Effector CD8-positive, alpha-beta T cell (primary cell): ENCODE measurements at places on chromosomes 12 and 14.
A peak's percentile ranks its signal among the peaks of the same experiment; 100 is the strongest.

GRCh38 chr14:102544046-102544746 lies 34.6 kb upstream of the ANKRD9 start:
- DNase-seq, result no peak

GRCh38 chr12:122023339-122024131 lies 1.9 kb downstream of the BCL7A start:
- no peak for DNase-seq

GRCh38 chr14:68940614-68941185 lies 38.4 kb downstream of the ACTN1 start:
- no peak for DNase-seq

DNA sequence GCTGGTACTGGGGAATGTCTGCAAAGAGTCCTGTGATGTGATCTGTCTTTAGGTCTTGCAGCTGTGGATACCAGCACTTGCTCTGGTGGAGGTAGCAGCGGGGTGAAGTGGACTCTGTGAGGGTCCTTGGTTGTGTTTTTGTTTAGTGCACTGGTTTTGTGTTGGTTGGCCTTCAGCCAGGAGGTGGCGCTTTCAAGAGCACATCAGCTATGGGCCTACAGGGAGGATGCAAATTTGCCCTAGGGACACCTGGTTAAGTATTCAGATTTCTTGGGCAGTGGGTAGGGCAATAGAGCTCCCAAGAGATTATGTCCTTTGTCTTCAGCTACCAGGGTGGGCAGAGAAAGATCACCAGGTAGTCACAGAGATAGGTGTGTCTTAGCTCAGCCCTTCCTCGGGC lies 63.8 kb downstream of the PTGER2 start:
- DNase-seq, result no peak

DNA sequence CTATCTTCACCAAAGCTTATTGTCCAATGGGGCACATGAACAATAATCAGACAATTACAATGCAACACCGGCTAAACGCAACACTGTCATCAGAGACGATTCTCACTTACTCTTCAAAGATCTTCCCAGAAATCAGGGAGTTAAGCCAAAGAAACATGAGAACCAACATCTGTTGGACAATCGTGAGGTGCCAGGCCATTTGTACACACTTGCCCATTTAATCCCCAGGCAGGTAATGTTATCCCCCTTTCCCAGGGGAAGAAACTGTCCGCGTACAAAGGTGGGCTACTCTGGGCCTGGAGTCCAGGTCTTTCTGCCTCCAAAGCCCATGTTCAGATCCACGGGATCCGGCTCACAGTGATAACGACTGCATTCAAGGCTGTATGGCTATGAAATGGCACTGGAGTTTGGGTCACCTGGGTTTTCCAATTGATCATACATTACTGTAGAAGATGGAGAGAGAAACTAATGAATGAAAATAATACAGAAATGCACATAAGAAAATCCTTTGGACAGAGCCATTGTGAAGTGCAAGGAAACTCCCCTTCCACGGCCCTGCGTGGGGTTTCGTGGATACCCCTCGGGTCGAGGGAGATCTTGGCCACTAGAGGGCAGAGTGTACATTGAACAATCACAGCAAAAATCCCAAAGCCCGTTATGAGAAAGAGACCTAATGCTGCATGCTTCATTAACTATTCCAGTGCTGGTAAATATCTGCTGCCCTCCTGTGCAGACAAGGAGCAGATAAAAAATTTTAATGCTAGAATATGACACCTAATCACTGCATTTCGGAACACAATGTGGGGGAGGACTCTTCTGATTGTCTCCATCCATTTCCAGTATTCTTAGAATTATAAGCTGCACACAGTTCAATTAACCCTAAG lies 111.4 kb downstream of the EGLN3 start:
- DNase-seq, result peak; percentile 10

GRCh38 chr14:67820428-67820971 lies 921 bp downstream of the RAD51B start:
- no peak for DNase-seq

GRCh38 chr12:100395811-100396210 lies 38.9 kb downstream of the SLC17A8 start:
- no peak for DNase-seq

GRCh38 chr12:68612202-68612601 lies 1.5 kb downstream of the RAP1B start:
- DNase-seq, result no peak

DNA sequence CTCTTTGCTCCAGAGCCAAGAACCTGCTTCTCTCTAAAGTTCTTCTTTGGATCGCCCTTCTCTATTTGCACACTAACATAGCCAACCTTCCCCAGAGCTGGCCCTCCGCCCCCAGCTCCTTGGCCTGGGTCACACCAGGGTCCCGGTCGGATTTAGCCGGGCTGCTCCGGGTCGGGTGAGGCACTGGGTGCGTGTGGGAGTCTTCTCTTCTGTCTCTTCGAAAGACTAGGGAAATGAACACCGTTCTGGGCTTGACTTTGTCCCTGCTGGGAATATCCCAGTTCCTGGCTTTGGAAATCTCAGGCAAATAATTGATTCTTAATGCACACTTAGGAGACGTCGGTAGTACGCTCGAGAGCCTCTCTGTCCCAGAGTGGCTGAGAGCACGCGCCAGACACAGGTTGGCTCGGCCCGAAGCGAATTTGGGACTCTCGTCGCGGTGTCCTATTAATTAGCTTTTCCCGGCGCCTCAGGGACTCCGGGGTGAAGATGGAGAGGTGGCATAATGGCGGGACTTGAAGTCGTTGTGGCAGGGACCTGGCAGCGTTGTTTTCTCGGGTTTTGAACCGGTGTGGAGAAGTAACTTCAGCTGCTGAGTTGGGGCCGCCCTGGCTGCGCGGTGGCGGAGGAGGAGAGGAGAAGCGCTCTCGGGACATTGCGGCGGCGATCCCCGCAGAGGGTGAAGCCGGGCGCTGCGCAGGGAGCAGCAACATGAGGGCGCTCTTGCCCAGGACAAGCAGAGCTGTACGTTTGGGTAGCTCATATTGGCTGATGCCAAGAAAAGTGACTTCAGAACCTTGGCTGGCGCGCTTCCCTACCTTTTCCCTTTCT lies 7.5 kb downstream of the FOXG1 start:
- DNase-seq, result no peak

GRCh38 chr12:26566675-26567074 lies 266.3 kb downstream of the ITPR2 start:
- no peak for DNase-seq

- no peak for DNase-seq
Measured at GRCh38 chr12:27583981-27584380, 60.0 kb downstream of the PPFIBP1 start.

- no peak for DNase-seq
Measured at GRCh38 chr14:105085766-105086165, 20.5 kb upstream of the GPR132 start.

- DNase-seq, result no peak
Measured at GRCh38 chr14:38887696-38888095, 215.3 kb downstream of the SEC23A start.

DNA sequence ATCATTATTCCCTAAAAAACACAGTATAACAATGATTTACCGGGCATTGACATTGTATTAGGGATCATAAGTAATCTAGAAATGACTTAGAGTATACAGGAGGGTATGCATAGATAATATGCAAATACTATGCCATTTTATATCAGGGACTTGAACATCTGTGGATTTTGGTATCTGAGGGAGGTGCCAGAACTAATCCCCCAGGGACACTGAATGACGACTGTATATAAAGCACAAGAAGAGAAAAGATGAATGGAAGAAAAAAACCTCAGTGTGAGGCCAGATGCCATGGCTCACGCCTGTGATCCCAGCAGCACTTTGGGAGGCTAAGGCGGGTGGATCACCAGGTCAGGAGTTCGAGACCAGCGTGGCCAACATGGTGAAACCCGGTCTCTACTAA lies 25.5 kb upstream of the COX6A1 start:
- DNase-seq, result no peak

DNA sequence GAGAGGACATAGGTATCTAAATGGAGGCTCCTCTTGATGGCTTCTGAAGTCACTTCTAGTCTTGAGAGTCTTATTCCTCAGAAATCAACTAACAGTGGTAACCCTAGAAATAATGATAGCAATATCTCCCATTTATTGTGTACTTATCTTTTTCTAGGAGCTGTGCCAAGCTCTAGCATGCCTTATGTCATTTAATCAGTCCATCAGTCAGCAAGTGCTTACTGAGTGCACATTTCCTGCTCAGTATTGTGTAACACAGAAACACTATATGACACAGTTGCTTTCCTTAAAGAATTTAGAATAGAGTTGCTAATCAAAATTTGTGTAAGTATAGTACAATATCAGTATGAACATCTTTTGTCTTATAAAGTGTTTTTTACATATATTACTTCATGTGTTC lies 36.6 kb downstream of the KRT76 start:
- DNase-seq, result no peak

DNA sequence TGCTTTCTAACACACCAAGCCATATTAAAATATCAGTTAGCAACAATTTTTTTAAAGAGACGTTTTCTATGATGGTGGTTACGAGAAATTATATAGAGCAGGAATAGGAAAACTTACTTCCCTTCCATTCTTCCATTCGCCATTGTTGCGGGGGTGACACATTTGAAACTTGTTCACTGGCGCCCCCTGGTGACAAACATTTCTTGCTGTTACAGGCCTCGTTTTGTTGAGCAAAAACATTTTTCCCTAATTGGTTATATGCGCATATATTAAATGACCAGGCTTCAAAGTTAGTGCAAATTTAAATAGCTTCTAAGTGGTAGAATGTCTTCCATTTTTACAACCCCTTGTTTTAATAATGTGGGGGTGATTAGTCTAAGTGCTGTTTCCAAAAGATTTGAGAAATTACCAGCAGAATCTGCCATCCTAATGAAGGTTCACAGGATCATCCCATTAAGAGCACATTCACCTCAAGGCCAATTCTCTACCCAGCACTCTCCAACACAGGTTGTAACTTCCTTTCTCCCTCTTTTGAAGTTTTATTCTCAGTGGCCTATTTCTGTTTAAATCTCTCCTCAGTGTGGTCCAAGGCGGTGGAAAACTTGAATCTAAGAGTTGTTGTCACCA lies 1124.7 kb downstream of the FLRT2 start:
- DNase-seq, result no peak

GRCh38 chr12:27498149-27498548 lies 25.9 kb upstream of the PPFIBP1 start:
- no peak for DNase-seq

DNA sequence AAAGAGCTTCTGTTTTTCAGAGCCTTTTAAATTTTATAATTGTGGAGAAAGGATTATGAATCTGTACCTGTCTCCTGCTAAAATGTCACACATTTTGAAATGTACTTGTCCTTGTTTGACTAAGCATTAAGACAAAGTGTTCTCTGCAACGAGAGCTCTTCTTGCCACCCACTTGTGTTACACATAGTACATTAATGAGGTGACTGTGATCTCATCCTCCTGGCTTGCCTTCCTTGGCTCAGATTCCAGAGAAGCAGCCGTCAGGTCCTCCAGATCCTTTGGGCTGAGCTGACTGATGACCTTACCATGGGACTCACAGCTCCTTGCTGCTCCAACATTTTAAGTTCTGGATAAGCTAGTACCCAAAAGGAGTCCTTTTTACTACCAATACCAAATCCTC lies 81.4 kb downstream of the BBS10 start:
- no peak for DNase-seq

DNA sequence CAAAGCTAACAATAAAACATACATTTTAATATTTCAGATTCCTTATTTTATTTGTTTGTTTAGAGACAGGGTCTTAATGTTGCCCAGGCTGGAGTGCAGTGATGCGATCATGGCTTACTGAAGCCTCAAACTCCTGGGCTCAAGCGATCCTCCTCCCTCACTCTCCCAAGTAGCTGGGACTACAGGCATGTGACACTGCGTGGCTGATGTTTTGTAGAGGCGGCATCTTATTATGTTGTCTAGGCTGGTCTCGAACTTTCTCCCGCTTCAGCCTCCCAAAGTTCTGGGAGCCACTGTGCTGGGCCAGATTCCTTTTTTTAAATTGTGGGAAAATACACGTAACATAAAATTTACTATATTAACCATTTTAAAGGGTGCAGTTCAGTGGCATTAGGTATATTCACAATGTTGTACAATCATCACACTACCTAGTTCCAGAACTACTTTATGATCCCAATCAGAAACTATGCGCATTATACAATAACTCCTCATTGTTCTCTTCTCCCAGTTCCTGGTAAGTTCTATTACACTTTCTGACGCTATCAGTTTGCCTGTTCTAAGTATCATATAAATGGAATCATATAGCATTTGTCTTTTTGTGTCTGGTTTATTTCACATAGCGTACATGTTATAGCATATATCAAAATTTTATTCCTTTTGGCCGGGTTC lies 40.3 kb downstream of the ADIPOR2 start:
- DNase-seq, result no peak

DNA sequence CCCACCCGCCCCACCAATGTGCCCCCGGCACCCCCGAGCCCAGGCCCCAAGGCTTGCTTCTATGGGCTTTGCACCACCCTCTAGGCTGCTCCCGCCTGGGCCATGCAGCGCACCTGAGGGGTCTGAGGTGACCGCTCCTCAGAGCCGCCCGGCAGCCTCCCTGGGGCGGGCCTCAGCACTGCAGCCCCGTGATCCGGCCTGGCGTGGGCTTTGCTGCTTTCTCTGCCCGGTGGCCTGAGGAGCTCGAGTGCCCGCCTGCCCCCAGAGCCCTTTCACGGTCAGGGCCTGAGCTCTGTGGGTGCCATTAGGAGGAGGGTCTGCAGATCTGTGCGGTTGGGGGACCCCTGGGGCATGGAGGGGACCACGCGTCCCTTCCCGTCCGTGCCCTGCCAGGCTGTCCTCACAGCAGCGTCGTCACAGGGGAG lies 6.2 kb downstream of the MTA1 start:
- no peak for DNase-seq

- DNase-seq, result no peak
Measured at GRCh38 chr12:45231515-45232145, 15.7 kb downstream of the ANO6 start.

DNA sequence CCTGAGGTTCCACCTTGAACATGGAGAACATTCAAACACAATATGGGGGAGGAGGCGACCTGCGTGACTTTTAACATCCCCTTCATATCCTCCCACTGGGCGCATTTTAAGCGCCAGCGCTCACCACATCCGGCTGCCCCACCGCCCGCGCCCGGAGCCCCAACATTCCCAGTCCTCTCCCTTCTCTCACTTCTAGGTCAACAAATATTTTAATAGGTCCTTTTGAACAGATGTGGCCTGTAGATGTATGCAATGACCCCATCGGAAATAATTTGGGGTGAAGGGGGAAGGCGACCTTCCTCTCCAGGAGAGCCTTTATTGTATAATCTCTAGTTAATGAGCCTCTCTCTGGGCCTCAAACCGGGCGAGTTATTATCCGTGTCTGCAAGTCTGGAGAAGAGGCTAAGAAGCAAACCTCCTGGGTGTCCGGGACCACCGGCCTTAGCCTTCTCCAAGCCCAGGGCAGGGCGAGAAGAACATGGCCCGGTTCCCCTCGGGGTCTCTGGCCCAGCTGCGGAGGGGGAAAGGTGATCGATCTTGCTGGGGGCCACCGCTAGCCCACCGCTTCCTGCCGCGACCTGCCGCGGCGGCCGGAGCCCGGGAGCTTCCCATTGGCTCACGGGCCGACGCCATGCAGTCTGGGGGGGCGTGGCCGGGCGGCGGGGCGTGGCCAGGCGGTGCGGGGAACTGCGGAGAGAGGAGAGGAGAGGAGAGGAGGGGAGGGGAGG lies 83.2 kb upstream of the HMGA2 start:
- peak; percentile 40 for DNase-seq
